Fibroblast of lung (primary cell): ENCODE measurements at places on chromosomes 3 and 15.

DNA sequence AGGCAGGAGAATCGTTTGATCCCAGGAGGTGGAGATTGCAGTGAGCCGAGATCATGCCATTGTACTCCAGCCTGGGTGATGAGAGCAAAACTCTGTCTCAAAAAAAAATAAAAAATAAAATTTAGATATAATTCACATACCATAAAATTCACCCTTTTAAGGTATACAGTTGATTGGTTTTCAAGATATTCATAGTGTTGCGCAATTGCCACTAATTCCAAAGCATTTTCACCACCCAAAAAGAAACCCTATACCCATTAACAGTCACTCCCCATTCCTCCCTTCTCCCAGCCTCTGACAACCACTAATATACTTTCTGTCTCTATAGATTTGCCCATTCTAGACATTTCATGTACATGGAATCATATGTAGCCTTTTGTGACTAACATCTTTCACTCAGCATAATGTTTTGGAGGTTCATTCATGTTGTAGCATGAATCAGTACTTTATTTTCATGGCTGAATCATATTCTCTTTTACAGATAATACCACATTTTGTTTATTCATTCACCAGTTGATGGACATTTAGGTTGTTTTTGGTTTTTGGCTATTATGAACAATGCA, 116.7 kb downstream of the RASA2 start:
- no peak for DNase-seq

DNA sequence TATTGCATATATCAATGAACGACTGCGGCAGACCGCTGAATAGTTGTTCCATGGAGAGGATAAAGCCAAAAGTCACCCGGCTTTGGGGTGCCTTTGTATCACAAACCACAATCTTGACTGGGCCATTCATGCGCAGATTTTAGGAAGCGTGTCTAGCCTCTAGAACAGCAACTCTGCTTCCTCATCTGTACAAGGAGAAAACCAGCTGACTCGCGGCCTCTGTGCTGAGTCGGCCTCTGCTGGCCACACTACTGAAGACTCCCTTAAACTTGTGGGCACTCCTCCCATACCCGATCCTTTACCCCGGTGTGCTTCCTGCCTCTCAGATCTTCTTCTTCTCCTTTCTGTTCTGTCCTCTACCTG, 872 bp downstream of the DLEC1 start:
- peak; percentile 45 for DNase-seq

DNA sequence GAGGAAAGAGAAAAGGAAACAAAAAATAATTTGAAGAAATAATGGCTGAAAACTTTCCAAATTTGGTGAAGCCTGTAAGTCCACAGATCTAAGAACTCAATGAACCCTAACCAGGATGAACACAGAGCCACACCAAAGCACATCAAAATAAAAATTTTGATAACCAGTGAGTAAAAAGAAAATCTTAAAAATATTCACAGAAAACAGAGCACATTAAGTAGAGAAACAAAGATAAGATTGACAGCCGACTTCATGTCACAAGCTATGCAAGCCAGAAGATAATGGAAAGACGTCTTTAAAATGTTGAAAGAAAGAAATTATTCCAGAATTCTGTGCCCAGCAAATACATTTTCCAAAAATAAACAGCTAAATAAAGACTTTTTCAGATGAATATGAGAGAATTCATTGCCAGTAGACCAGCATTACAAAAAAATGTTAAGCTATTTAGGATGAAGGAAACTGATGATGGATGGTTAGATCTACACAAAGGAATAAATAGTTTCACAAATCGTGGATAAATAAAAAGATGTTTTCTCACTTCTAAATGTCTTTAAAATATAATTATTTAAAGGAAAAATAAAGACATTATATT, 140.2 kb upstream of the SKOR1 start:
- DNase-seq = peak; percentile 50

- no peak for DNase-seq
These were observed 244.6 kb upstream of the CCDC54 start for GRCh38 chr3:107132674-107133073.

DNA sequence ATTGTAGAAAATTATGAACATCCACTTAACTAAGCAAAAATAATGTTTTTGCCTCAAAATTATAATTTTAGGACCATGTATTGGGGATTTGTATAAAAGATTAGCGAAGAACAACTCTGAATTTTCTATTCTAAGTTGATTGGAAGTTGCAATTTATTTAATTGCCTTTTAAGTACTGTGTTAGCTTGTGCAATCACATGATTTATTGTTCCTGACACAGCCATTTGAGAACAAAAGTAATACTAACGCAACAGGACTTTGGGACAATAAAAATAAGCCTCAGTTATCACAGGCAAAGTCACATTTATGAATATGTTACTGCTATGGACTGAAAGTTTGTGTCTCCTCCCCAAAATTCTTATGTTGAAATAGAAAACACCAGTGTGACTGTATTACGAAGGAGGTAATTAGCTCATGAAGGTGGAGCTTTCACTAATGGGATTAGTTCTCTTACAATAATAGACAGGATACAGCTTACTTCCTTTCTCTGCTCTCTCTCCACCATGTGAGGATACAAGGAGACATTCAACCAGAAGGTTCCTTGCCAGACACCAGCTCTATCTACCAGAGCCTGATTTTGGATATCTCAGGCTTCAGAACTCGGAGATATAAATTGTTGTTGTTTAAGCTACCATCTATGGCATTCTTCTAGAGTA, 745.9 kb downstream of the ZBBX start:
- no peak for DNase-seq

DNA sequence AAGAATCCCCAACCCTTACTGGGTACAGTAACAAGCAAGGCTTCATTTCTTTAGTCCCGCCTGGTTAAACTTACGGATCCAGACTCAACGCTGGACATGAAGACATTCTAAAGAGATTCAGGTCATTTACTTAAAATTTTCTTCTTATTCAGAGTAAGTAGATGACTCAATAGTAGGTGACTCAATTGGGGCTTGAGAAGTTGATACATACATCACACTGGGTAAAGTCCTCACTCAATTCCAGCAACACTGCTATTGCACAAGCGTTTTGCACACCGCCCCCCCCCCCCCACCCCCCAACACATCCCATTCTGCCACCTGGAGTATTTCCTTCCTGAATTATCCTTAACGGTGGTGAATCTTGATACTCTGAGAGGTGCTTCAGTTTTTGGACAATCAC, 610.0 kb downstream of the FOXP1 start:
- peak; percentile 85 for DNase-seq

DNA sequence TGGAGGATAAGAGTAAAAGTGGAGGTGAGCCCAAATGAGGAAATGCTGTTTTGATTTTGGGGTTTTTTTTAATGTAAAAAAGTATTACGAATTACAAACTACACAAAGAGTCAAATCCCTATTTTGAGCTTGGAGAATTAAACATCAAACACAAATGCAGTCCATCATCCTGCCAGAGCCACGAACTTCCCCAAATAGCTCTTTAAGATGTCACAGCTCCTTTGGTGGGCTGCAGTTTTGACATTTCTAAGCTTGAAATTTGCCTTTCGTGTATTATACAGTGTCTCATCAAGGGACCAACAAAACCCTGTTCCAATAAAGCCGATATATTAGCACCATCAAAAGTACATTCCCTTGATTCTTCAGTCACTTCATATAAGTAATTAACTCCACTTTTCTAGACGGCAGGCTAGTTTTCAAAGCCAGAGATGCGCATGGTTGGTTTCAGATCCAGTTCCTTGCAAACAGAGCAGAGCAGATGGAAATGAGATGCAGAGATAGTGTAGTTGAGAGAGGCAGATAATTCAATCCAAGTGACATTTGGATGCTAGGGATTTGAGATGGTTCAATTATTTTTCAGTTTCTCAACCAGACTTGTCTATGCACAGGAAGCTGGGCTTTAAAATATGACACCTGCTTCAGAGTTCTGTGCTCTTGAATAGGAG, 580.9 kb downstream of the EDEM1 start:
- no peak for DNase-seq

GRCh38 chr3:66475386-66476020, 25.3 kb downstream of the LRIG1 start:
- no peak for DNase-seq

- no peak for DNase-seq
These were observed 52.3 kb downstream of the CADPS start for GRCh38 chr3:62822905-62823304.

DNA sequence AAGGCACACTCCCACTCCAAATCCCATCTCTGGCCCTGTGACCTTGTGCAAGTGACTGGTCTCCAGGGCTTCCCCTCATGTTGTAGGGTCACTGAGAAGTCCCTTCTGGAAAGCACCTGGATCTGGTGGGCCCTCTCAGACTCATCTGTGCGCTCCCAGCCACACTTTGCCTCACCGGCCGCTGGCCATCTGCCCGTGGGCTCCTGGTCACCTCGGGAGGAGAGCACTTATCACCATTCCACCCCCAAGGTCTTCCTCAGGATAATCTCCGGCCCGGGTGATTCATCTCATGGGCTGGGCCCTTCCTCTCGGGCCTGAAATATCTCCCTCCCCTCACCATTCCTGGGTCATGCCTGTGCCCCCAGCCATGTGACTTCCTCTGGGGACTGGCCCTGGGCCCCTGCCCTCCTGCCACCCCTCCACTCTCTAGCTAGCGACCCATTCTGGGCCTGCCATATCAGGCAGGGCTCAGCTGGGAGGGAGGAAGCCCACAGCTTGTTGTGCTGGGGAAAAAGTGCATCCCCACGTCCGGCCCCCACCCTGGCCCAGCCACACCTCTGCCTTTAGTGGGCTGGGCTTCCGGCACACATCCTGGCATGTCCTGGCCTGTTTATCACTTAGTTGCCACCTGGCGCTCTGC, 10.6 kb upstream of the WNT7A start:
- no peak for DNase-seq

GRCh38 chr15:57172925-57173324, 203.4 kb upstream of the CGNL1 start:
- peak; percentile 49 for DNase-seq

- peak; percentile 30 for DNase-seq
These were observed 45.2 kb downstream of the CMC1 start for GRCh38 chr3:28286595-28286994.

DNA sequence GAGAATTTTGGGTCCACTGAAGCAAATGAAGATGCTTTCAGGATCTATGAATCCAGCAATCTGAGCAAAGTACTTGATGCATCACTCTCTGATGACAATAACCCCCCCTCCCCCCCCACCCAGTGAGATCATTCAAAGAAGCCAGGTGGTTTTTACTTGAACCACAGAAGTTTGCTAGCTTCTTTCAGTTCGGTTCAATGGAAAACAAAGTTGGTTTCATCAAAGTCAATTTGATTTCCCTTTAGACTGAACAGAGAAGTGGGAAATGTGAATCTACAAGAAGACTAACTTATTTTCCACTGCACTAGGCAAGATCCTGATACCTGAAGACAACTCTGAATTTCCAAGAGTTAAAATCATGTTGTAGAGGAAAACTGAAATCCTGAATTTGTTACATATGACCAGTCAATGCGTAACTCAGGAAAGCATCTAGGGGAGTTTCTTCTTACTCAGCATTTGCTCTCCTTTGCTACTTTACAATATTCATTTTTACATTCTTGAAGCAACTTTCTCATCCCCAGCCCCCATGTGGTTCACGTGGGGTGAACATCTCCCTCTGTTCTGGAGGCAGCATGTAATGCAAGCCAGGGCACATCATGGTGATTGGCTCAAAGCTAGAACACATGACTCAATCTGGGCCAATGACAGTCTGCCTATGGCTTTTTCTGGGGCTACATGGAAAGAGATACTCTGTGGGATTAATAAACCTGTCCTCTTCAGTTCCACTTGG, 572.6 kb downstream of the FOXP1 start:
- no peak for DNase-seq

DNA sequence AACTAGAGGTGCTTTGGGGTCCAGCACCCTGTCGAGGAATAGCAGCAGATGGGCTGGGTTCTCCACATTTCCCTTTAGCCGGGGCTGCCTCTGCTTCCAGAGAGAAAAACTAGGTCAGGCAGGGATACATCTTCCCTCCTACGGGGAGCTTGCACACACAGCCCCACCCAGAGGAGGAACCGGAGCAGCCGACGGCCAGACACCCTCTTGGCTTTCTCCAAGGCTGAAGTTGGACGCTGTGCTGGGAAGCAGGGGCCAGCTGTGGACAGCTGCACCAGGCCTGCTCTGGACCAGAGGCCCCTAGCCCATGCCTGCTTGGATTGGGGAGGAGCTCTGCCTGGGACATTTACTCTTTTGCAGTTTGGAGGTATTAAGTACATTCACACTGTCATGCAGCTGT, 44.7 kb upstream of the NR2C2 start:
- no peak for DNase-seq

DNA sequence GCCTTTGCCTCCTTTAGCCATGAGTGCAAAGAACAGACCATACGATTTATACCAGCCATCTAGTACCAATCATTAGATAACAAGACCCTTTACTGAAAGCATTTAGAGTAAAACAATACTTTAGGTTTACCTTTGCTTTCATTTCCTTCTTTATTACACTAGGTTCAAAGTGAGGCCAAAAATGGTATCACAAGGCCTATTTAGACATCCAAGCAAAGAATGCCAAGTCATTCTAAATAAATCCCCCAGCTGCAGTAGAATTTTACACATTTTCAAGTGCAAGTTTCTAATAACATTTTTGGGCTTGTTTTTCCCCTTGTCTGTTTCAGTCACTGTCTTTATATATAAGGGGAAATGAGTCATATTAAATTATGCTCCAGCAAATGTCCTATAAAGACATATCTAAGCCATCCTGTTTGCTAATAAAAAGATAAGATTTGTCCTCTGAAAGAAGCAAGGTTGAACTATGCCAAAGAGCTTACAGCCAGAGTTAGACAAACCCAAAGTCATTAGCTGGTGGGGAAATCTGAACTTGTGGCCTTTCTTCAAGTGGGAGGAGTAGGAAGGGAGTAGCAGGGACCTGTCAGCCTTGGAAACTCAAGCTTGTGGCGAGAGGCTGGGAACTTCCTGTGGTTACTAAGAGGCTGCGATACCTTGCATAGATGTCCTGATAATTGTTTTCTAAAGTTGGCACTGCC, 232.7 kb downstream of the MECOM start:
- DNase-seq = peak; percentile 70

GRCh38 chr3:119796785-119797184, 14.9 kb downstream of the NR1I2 start:
- DNase-seq = no peak

GRCh38 chr3:9875448-9875847, 4.6 kb downstream of the CIDEC start:
- DNase-seq = no peak

GRCh38 chr3:37687966-37688365, 173.7 kb upstream of the CTDSPL start:
- DNase-seq = no peak
